ENCODE measurements at places on chromosomes 6 and 20.

- no peak for DNase-seq
Measured at GRCh38 chr6:132812756-132813172, 1.6 kb upstream of the RPS12 start.

DNA sequence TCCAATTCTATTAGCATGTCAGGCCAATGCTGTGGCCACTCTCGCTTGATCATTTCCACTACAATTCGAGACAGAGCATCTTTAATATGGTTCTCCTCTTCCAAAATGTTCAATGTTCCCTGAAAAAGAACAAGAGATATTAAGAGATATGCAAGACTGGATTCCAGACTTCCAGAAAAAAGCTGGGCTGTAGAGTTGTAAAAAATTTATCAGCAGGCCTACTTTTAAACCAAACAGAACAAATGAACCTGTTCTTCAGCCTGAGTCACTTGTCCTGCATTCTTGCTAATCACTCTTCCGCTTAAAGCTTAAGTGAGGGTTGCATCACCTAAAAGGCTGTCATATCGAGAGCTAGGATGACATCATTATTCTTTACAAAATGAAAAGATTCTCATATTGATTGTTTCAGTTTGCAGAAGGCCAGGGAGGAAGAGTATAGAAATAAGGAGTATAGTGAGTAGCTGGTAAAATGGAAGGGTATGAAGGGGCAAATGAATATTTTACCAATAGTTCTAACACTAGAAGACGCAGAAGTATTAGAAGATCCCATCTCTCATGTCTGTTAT is 4.9 kb downstream of the XPO5 start:
- no peak for DNase-seq

- DNase-seq: no peak
Measured at GRCh38 chr6:66265737-66266136, 558.7 kb upstream of the EYS start.

- DNase-seq: no peak
Measured at GRCh38 chr20:59455402-59456341, 148.7 kb upstream of the PHACTR3 start.

- no peak for DNase-seq
Measured at GRCh38 chr20:9743871-9744270, 95.0 kb downstream of the PAK5 start.

DNA sequence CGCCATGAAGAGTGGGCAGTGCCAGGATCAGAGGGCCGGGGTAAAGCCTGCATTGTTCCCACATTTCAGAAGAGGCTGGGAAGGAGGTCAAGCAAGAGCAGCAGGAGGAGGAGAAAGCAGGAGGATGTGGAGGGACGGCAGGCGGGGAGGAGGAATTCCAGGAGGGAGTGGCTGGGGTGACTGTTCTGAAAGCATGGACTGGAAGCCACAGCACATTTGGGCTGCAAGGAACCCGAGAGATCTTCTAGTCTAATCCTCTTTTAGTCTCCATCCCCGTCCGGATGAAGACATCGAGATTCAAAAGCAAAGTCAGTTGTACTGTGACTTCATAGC is 76.9 kb downstream of the FAM50B start:
- no peak for DNase-seq

DNA sequence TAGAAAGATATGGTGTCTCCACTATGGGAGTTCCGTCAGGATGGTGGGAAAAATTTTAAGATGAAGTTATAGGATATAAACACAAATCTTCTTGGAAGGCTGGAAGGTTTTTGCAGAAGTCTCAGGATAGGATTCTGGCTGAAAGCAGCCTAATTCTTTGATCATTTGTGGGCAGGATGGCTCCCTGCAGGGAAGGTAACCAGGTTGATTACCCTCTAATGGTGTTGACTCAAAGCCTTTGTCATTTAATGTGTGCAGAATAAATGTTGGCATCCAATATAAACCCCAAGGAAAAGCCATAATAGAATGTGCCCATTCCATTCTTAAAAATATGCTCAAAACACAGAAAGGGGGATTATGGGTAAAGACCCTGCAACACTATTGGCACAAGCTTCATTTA is 204.3 kb downstream of the EPM2A start:
- DNase-seq: no peak

- DNase-seq: no peak
Measured at GRCh38 chr6:39391182-39391581, 68.7 kb upstream of the KCNK16 start.

- no peak for DNase-seq
Measured at GRCh38 chr6:137222381-137222780, 3.2 kb upstream of the IFNGR1 start.

GRCh38 chr20:47272893-47273590 is 83.5 kb downstream of the ZMYND8 start:
- peak; percentile 45 for DNase-seq

DNA sequence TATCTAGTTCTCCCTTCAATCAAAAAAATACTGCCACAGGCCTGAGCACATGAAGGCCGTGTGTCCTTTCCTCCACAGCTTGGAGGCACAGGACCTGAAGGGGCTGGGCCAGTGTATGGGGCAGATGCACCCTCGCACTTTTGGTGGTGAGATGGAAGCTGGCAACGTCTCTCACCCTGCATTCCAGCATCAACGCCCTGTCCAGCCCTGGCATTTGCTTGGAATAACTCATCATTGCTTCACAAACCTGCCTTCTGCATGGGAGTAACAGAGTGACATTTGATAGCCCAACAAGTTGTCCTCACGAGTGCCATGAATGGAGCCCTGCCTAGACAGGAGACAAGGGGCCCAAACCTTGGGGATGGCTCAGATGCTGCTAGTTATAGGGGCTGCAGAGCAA is 257.9 kb downstream of the SMOC2 start:
- no peak for DNase-seq

DNA sequence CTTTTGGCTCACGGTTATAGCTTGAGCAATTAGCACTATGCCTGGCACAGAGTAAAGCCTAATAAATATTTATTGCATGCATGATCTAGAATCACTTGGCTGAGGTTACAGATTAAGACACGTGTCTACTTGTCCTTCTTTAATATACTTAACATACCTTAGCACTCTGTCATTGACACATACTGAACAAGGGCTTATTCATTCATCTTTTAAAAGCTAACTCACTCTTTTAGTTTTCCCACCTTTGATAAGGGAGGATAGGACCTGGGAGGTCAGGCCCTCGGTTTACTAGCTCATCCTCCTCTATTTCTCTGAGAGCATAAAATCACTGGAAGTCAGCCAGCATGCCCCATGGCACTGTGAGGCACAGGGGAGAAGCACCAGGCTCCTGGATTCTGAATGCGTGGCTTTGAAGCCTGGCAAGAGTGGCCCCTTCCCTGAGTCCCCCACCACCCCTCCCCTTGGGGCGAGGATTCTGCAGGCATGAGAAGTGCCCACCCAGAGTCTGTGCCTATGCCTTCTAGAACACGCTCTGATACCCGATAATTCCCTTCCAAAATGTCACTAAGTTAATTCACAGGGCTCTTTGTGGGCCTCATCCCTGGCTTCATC is 11.2 kb downstream of the ZCCHC3 start:
- DNase-seq: no peak

- DNase-seq: no peak
Measured at GRCh38 chr6:17179530-17180073, 77.8 kb downstream of the STMND1 start.

- DNase-seq: no peak
Measured at GRCh38 chr6:12596731-12597130, 119.8 kb upstream of the PHACTR1 start.
